ENCODE measurements at places on chromosomes 6 and 20.

GRCh38 chr6:7155871-7156579 lies 48.3 kb downstream of the RREB1 start:
- DNase-seq, result no peak

GRCh38 chr6:100338090-100338489 lies 126.6 kb downstream of the SIM1 start:
- DNase-seq, result no peak

DNA sequence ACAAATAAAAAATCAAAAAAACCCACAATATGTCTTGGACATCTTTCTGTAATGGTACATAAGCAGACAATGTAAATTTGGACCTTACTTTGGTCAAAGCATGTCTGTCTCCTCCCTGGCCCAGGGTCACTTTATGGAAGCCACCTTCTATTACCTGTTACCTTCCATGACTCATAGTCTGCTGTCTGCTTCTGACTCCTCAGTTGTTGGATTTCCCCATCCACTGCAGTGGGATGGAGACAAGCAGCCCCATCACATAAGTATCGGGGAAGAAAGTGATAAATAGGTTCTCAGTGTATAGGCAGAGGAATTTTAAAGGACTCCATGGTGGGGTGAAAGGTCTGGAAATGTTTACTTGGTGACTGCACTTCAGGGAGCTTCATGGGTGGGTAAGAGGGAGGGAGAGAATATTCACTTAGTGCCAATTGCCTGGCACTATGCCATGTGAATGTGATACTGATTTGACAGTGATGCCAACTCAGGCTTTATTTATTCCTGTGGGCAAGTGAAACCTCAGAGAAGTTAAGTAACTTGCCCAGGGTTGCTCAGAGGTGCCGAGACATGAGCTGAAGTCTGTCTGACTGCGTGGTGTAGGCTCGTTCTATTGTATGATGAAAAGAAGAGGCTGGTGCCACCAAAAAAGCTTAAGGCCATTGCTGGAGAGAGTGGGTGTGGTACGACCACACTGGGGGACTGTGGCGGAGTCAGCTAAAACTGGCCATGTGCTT lies 175.6 kb upstream of the RNF24 start:
- DNase-seq, result no peak

- peak; percentile 36 for DNase-seq
These were observed 77.9 kb upstream of the RALY start for GRCh38 chr20:33915726-33916331.

DNA sequence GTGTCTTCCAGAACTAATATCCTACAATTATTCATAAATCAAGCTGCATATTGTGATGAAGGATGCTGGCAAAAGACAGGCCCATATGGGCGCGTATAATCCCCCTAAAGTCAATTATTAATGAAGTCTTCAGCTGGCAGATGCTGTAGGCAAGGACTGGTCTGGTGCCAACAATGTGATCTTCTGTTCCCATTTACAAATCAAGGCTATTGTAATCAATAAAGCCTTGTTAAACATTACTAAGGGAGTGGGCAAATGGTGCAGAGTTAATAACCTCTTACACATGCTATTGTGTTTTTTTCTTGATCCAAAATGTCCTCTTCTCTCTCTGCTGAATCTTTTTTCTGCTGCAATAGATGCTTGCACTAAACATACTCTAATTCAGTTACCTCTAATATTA lies 119.0 kb downstream of the ALDH8A1 start:
- no peak for DNase-seq

DNA sequence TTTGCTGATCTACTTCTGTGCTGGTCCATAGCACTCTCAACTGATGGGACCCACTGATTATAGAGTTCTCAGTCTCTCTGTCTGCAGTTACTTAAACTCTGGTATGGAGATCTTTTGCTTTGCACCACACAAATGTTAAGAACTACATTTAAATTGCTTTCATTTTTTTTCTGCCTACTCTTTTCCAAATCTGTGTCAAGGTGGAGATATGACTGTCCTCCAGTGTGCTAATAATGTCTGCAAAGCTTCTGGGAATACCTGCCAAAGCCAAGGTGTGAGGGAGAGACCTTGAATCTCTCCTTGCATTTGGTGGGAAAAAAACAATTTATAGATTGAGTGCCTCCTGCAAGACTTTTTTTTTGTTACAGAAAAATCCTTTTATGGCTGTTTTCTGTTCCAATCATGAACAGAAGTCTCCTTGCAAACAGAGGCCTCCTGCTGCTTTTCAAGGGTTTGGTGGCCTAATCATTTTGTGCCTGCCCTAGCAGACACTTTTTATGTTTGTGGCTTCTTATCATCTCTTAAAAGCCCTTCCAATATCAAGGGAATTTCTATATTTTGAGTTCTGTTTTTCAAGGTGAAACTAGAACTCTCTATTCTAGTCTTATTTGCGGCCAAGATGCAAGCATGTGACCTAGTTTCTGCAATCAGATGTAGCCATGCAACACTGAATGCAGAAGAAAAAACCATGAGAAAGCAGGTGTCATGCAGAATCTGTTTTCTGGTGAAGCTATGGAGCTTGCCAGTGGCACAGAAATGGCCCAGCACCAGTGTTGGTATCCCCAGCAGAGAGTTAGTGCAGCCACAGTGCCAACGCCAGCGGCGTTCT lies 23.2 kb upstream of the AKIRIN2 start:
- peak; percentile 46 for DNase-seq

GRCh38 chr20:50026746-50027575 lies 44.2 kb downstream of the SNAI1 start:
- no peak for DNase-seq

GRCh38 chr6:12717356-12717755 lies 789 bp downstream of the PHACTR1 start:
- no peak for DNase-seq

DNA sequence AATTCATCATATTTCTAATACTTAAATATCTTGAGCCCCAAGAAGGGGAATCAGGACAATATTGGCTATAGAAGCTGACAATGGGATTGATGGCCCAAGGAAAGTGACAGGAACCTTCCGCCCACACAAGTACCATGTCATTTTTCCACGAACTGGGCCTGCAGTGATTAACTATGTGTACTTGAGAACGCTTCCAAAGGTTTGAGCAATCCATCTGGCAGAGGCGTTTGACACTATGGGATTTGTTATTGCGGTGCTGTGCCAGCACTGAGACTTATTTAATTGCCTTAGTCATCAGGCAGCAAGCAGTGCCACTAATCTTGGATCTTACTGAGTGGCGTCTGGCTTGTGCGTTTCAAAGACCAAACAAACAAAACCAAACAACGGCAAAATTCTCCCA lies 135.6 kb upstream of the UST start:
- no peak for DNase-seq

- DNase-seq, result no peak
These were observed 80.2 kb downstream of the IRAK1BP1 start for GRCh38 chr6:78947529-78947928.
